ENCODE measurements at places on chromosomes 7 and 10. TPM values are rescaled to one million over a fixed set of nuclear protein-coding genes. Genes with fewer than 3 reads are reported as not detected.

Gene TSPAN13
- total RNA-seq, result 57.1 TPM

Gene FAM25G
- total RNA-seq, result not detected

Gene VAX1
- total RNA-seq, result 0.27 TPM

Gene GAD2
- total RNA-seq, result not detected

Gene ZNF425
- total RNA-seq, result 2.9 TPM
